ENCODE measurements at places on chromosomes 11 and 22. TPM values are rescaled to one million over a fixed set of nuclear protein-coding genes. Genes with fewer than 3 reads are reported as not detected.

Gene OR4D5
- total RNA-seq, result not detected

Gene SCUBE1
- not detected for total RNA-seq

Gene OR8D4
- total RNA-seq, result not detected

Gene MYBPC3
- total RNA-seq, result not detected

Gene OR56A1
- under 0.01 TPM for total RNA-seq

Gene OR5P2
- total RNA-seq, result not detected

Gene APOA5
- not detected for total RNA-seq

Gene SCN3B
- total RNA-seq, result 0.30 TPM

Gene TMEM151A
- total RNA-seq, result under 0.01 TPM

Gene DMC1
- total RNA-seq, result 1.5 TPM

Gene TMPRSS5
- 0.09 TPM for total RNA-seq
